ENCODE measurements at places on chromosomes 7 and 10. TPM values are rescaled to one million over a fixed set of nuclear protein-coding genes. Genes with fewer than 3 reads are reported as not detected.

DNA sequence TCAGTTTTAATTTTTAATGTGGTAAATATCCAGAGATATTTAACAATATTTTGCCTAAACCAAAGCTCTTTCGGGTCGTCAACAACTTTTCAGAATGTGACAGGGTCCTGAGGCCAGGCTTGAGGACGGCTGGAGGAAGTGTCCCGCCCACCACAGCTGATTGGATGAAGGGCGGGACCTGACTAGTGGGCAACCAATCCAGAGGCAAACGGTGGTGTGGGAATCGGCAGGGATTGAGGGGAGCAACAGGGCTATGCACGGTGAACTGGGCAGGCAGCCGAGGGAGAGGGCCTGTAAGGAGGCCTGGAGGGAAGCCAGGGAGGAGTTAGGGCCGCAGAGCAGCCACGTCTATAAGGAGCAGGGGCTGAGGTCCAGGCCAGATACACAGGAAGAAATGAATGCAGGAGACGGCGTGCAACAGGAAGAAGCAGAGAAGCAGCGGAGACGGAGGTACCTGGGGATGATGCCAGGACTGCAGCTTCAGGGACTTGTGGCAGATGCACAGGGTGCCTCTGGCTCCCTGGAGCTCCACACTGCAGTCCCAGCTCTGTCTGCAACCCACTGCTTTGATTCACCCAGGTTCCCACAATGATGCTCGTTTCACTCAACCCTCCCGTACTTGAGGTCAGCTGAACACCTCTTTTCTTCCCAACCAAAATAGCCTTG is 46.1 kb upstream of the ZMIZ1 start:
- DNase-seq: no peak

DNA sequence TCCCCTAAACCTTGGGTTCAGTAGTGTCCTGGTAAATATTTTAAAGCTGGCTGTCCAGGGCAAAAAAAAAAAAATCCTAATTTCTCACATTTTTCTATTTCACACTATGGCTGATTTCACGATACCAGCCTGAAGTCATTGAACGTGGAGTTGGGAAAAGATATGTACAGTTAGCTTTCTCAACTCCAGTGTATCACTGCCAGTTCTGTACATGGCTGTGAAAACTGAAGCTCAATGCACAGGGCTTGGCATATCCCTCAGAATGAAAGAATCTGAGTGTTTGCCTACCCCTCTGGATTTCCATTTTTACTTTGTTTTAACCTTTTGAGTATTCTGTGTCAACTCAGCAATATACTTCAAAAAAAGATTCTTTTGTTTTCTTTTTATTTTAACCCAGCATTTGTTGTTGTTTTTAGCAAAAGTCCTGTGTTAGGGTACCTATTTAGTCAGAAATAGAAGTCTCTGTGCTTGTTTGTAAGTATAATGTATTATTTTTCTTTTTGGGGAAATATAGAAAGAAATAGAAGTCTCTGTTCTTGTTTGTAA is 274.5 kb downstream of the ADK start:
- DNase-seq: no peak

DNA sequence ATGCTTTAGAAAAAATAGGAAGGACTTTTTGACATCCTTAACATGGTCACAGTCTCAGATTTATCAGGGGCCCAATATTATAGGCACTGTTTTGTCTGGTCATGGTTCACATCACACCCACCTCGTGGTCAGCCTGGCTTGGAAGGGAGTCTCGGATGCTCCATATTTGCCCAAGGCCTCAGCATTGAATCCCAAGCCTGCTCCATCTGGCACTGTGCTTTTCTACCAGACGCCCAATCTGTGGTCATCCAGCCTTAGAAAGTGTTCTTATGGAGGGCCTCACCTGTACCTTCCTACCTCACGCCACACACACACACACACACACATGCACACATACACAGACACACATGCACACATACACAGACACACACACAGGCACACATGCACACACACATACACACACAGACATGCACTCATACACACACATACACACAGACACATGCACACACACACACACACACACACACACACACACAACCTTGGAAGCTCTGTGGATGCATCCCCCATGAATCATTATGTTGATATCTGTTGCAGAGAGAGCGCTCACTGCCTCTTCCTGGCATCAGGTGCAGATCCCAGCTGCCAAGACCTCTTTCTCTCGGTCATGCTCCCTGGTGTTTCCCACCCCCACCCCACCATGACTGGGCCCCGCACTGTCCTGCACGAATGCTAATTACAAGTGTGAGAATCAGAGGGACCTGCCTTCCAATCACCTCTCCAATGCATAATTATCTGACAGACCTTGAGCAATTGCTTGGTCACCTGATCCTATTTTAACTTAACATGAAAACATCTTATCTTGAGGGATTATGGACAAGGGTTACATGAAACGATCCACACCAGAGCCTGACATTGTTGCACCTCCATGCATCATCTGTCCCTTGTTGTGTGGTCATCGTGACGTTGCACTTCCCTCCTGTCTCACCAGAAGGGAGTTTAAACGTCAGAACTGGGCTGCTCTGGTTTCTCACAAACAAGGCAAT is 122.7 kb upstream of the TMEM72 start:
- no peak for DNase-seq

GRCh38 chr10:17216217-17216900 is 11.7 kb upstream of the VIM start:
- DNase-seq: peak; percentile 99

DNA sequence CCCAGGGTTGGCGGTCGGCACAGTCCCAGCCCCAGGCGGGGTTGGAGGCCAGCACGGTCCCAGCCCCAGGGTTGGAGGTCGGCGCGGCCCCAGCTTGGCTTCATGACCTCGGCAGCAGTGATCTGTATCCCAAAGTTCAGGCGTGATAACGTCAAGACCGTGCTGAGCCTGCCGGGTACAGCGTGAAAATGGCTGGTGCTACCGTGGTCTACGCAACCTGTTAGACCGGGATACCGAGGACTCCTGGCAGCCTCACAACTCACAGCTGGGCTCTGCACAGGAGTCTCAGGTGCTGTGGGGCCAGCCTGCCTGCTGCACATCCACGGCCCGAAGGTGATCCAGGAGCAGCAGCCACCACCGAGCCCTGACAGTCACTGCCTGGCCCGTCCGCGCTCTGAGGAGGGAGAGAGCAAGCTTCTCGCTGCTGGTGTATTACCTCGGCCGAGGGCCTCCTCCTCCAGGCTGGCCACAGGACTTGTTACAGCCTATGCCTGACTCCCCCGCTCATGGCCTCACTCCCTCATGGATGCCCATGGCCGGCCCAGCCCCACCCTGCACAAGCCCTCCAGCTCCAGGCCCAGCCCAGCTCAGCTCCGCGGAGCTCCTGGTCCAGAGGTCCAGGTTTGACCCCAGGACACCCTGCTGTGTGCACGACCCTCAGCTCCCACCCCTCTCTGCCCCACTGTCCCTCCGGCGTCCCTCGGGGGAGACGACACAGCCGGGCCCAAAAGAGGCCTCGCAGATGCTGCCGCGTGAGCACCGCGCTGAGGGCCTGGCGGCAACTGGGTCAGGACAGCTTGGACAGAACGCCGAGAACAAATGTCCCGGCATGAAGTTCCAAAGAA is 156.0 kb downstream of the ELFN1 start:
- no peak for DNase-seq

DNA sequence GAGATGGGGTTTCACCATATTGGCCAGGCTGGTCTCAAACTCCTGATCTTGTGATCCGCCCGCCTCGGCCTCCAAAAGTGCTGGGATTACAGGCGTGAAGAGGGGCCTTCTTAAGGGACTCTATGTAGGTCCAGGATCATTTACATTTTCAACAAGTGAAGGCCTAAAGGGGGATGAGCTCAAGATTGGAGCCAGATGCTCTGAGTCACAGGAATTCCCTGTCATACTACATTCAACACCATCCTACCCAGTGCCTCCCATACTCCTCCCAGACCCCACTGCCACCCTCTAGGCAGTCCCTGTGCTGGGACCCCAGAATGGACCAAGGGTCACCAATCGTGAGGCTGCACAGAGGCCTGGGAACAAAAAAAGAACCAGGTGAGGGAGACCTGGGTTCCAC is 29.9 kb downstream of the CYTH3 start:
- no peak for DNase-seq

DNA sequence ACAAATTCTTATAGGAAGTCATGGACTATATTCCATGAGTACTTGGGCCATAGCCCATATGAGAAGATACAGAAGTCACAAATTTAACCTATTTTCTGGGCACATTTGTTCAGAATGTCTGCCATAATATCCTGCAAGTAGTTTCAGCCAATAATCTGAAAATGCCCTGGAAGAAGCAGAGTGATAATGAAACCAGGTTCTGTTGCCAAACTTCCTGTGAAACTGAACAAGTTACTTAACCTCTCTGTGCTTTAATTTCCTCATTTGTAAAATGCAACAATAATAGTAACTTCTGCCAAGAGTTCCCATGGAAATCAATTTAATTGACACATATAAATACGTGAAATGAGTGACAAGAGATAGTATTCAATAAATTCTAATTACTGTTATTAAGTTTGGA is 88.8 kb downstream of the SEMA3C start:
- no peak for DNase-seq

GRCh38 chr7:27688056-27688455 is 25.4 kb upstream of the HIBADH start:
- DNase-seq: no peak

DNA sequence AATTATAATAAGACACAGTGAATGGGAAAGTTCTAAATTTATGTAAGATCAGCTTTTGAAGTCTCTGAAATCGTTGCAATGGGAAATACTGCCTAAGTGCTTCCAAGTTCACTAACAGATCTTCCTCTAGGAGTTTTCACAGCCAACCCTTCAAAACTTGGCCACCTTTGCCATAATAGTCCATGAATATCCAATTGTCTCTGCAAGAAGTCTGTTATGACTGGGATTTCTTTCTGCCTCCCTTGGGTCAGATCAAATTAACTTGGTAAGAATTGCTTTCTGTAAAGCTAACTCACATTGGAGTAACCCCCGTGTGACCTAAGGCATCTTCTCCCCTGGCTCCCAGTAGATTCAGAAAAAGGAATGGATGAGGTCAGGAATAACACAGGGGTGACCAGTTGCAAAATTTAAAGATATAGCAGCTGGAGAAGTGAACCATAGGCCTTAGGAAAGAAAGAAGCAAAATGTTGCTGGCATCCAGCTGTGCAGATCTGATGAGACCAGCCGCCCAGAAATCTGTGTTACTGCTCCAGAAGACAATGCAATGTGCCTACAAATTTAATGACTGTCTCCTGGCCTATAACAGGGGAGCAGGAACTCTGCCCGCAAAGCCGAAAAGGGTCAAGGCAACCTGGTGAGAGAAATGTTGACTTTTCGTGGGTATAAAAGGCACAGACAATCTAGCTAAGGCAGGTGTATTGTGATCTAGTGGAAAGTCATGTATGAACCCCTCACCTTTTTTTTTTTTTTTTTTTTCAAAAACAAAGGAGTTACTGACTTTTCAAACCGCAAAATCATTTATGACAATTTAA is 7.5 kb upstream of the OPTN start:
- no peak for DNase-seq

GRCh38 chr10:44014644-44015250 is 366.1 kb upstream of the ZNF32 start:
- DNase-seq: no peak

- DNase-seq: no peak
These were observed 209.3 kb upstream of the KMT2E start for GRCh38 chr7:104804696-104805095.

DNA sequence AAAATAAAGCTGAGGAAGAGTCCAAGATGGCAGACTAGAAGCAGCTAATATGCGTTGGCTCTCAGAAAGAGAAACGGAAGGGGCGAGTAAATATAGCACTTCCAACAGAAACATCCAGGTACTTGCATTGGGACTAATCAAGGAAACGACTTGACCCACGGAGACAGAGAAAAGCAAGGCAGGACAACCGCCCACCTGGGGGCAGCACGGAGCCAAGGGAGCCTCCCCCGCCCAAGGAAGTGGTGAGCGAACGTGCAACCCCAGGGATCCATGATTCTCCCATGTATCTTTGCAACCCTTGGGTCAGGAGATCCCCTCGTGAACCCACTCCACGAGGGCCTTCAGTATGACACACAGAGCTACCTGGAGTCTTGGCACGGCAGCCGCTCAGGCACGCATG is 45.4 kb upstream of the GRM3 start:
- DNase-seq: no peak

DNA sequence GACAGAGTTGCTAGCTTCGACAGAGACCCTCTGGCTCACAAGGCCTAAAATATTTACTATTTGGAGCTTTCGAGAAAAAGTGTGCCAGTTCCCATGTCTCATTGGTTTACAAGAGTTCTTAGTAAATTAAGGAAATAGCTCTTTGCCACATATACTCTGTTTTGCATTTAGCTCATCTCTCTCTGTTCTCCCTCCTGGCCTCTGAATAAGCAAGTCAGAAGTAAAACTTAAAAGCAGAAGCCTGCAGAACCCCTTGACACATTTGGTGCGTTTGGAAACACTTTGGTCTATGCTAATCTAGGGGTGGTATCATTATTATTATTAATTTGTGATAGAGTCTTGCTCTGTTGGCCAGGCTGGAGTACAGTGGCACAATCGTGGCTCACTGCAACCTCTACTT is 6.4 kb downstream of the CARD11 start:
- no peak for DNase-seq

- DNase-seq: no peak
These were observed 472.0 kb upstream of the FZD8 start for GRCh38 chr10:36114141-36114540.

DNA sequence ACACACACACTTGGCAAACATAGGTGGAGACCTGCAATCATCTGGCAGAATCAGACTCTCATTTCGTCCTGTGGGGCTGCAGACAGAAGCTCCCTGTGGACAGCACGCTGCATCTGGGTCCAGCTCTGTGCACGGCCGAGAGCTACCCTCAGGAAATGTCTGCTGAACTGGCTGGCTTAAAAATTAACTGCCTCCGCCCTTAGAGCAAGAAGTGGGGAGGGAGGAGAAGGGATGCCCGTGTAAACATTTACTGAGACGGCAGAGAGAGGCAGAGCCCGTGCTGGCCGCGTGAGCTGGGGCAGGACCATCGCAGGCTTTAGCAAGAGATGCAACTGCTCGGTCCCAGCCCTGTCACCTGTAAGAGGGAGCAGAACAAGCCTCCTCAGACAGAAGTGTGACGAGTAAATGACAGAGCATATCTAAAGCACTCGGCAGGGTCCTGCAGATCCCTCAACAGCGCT is 81.8 kb downstream of the TNS3 start:
- no peak for DNase-seq

DNA sequence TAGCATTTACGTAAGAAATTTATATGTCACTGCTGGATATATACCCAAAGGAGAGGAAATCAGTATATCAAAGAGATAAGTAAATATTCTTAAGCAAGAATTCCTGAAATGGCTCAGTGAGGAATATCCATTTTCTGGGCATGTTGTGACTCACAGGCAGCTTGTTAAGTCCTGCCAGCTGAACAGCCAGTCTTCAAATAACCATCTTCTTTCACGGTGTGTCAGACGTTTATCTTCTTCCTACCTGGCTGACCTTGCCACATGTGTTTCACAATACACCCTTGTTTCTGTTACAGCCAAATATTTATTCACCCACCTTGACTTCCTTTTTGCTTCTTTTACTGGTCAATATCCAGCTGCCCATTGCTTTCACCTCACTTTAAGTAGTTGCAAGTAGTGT is 648.1 kb downstream of the ANKRD7 start:
- no peak for DNase-seq

- DNase-seq: no peak
These were observed 129.1 kb downstream of the LRRC4 start for GRCh38 chr7:127901895-127902703.

- DNase-seq: no peak
These were observed 117.6 kb downstream of the HIP1 start for GRCh38 chr7:75621124-75621523.

Gene DDC
- not detected for total RNA-seq

Gene RNF32
- 0.26 TPM for total RNA-seq

Gene SLC18A3
- total RNA-seq: not detected

Gene SLC26A5
- 0.64 TPM for total RNA-seq

Gene FZD8
- 31.7 TPM for total RNA-seq

Gene ZNF479
- total RNA-seq: not detected

Gene GAD2
- total RNA-seq: not detected
